ENCODE measurements at places on chromosomes 2 and 18. TPM values are rescaled to one million over a fixed set of nuclear protein-coding genes. Genes with fewer than 3 reads are reported as not detected.

CCDC150 gene
- polyA plus RNA-seq: 4.3 TPM

DNA sequence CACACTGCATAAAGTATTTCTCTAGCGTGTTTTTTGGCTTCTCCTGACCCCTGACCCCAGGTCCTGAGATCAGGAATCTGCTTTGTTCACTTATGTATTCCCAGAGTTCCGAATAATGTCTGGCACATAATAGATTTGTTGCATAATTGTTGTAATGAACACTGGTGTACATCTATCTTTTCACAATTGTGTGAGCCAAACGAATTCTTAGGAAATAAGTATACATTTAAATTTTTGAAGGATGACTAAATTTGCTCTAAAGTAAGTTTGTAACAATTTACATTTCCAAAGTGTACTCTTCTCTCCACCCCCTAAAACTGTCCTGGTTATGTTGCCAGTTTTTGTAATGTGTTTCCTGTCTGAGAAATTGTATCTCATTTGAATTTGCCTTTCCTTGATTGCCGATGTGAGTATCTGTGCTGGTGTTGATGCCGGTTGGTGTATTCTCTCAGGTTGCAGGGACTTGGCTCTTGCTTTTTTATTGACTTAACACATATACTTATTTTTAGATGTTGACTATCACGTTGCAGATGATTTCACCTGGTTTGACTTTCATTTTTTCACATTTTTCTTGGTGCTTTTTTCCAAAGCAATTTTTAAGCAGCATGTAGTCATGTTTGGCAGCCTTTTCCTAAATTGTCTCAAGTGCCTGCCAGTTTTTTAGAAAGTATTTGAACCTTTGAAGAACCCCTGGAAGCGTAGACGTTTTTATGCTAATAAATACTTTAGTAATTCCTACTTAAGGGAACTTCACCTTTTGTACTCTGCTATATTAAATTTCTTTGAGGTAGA is 16.1 kb upstream of the FARP2 start:
- peak; percentile 59 for DNase-seq

GRCh38 chr2:45802499-45803138 is 151.1 kb downstream of the PRKCE start:
- no peak for DNase-seq

DNA sequence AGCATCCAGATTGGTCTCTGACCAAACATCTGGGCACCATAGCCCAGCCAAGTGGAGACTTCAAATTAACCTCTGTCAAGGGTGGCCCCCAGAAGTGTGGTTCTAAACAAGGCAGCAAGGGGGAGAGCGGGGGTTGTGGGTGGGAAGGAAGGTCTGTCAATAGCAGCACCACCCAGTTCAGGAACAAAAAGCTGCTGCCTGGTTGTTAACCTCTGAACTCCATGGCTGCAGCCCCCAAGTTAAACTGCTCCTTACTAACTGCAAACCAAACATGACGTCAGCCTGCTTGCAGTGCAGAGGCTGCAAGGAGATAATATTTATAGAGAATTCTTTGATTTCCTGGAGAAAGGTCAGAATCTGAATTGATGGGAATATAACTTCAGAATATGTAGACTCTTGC is 76.5 kb downstream of the ARL4C start:
- peak; percentile 13 for DNase-seq

DNA sequence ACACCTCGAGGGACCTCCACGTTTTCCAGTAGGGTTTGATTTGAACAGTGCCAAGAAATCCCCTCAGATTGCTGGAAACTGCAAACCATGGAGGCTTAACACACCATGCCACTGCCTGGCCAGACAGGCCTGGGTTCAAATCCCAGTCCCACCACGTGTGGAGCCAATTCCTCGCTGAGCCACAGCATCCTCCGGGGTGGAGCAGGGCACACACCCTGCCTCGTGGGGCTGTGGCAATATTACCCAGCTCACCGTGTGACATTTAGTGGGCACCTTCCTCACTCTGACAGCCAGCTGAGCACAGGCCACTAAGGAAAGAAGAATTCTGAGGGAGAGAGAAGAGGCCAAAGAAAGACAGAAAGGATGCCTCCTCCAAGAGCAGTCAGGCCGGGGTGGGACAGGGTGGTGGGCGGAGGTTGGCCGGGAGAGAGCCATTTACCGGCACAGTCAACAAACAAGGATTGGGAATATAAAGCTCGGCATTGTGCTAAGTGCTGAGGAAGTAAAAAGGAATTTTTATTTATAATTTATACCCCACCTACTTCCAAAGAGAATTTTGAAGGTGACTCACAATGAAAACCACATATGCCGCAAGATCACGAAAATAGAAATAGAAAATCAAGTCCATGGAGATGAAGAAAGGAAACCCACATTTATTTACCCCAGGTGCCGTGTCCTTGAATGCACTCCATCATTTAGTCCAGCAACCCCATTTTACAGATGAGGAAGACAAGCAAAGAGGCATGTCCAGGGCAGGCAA is 111.5 kb downstream of the MCFD2 start:
- DNase-seq: peak; percentile 96

PSMA8 gene
- polyA plus RNA-seq: not detected

SH3BP4 gene
- 101 TPM for polyA plus RNA-seq

- peak; percentile 97 for DNase-seq
Measured at GRCh38 chr2:111946294-111947114, 48.1 kb downstream of the MERTK start.

CAD gene
- 45.8 TPM for polyA plus RNA-seq

GRCh38 chr2:20188851-20189250 is 36.1 kb downstream of the SDC1 start:
- DNase-seq: no peak

GRCh38 chr2:170641961-170642360 is 73.2 kb upstream of the SP5 start:
- no peak for DNase-seq

RNF103 gene
- polyA plus RNA-seq: 7.2 TPM

DNA sequence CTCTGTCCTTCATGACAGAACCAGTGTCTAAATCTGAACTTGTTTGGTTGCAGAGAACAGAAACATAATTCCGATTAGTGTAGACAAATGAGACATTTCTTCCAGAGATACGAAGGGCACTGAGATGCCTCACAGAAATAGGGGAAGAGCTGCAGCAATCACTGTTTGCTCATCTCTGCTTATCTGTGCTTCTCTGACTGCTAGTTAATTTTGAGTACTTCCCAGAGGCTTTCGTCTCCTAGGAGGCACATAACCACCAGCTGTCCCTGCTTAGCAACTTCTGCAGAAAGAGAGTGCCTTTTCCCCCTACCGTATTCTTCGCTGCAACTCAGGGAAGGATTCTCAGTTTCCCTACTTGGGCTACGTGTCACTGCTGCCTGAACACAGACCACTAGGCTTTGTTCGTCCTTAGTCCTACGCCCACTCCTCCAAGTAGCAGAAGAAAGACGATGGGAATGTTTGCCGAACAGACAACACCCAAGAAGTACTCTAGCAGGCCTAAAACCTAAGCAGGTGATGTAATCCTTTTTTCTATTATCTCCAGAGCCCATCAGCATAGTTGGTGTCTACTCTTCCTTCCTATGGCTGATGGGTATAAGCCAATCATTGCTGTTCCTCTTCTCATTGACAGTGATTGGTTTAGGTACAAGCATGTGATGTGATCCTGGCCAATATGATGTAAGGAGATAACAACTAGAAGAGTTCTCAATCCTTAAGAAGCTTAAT is 63.6 kb downstream of the TNP1 start:
- DNase-seq: no peak

- no peak for DNase-seq
Measured at GRCh38 chr2:120495586-120495985, 149.7 kb downstream of the INHBB start.

DNA sequence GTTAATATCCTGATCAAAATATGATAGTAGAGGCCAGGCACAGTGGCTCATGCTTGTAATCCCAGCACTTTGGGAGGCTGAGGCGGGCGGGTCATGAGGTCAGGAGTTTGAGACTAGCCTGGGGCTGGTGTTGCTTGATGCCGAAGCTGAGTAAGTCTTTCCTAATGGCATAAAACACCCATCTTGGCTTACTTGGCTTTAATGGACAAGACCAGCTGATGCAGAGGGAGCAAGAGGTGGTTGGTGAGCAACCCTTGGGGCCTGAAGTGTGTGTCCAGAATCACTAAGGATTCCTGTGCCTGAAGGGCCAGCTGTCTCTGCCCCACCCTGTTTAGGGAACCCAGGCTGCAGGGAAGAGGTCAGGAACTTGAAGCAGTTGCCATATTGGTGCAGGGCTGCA is 217.2 kb downstream of the ARL4C start:
- no peak for DNase-seq

GRCh38 chr18:34467058-34467457 is 242.3 kb upstream of the NOL4 start:
- DNase-seq: no peak

- DNase-seq: no peak
Measured at GRCh38 chr18:79429785-79430281, 34.1 kb downstream of the NFATC1 start.

BCL2 gene
- polyA plus RNA-seq: 0.33 TPM

- DNase-seq: peak; percentile 42
Measured at GRCh38 chr18:21997207-21998143, 171.9 kb upstream of the GATA6 start.

- no peak for DNase-seq
Measured at GRCh38 chr2:69243652-69244051, 143.4 kb downstream of the GFPT1 start.
